Inflammatory macrophage treated with lipopolysaccharide for 1 hour (primary cell): ENCODE measurements at places on chromosomes 13 and 19.

GRCh38 chr19:7830272-7830771 lies 304 bp downstream of the EVI5L start:
- no peak for DNase-seq

DNA sequence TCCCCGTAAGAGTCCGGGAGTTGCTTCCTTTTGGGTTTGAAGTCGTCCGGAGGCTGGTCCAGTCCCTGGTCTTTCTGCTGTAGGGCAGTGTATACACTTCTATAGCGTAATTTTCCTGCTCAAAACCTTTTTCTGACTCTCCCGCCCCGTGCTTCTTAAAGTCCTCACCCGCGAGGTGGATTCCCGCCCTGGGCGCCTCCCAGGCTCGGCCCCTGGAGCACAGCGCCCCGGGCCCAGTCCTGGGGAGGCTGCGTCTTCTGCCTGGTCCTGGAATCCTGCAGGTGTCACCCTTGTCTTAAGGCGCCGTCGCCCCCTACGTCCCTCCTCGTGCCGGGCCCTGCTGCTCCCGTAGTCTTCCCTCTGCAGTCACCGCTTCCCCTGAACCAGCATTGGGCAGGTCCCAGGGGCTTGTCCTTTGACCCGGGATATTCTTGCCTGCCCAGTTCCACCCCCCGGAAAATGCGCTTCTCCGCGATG lies 34.4 kb upstream of the ZNF808 start:
- no peak for DNase-seq

GRCh38 chr13:112904436-112904960 lies 64.5 kb upstream of the MCF2L start:
- DNase-seq = no peak

- no peak for DNase-seq
Observed at GRCh38 chr19:3684817-3685410, 15.4 kb downstream of the PIP5K1C start.

- DNase-seq = peak; percentile 14
Observed at GRCh38 chr19:16627193-16627927, 644 bp downstream of the MED26 start.

DNA sequence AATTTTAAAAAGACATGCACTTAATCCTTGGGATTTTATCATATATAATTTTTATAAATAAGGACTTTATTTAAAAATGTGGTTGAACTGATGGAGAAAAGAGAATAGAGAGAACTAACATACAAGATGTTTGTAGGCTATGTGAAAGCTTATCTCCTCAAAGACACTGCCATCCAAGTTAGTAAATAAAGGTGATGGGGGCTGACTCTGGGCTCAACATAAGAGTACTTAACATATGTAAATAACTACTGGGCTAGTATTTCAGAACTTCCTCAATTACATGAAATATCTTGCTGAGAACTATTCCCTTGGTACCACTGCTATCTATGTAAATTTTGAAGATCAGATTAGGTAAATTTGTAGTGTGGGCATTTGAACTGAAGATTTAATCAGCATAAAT lies 1017.3 kb upstream of the PCDH20 start:
- DNase-seq = no peak

DNA sequence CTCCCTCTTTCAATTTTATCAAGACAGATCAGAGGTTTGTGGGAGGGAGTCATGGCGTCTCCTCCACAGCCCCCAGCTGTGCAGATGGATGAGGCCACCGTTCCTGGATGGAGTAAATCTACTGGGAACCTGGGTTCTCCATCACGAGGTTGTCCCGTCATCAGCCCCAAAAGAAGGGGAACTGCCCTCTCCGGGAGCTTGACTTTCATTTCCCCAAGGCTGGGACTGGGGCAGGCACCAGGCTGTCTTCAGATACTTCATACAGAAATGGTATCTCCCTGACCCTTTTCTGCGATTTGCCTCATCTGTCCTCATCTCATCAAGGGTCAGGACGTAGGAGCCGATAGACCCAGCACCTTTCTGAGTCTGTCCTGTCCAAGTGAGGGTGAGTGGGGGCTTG lies 9.8 kb downstream of the LILRB2 start:
- DNase-seq = peak; percentile 93

- no peak for DNase-seq
Observed at GRCh38 chr19:17866312-17866963, 5.3 kb upstream of the SLC5A5 start.

- DNase-seq = no peak
Observed at GRCh38 chr13:52926971-52927370, 78.5 kb upstream of the PCDH8 start.

DNA sequence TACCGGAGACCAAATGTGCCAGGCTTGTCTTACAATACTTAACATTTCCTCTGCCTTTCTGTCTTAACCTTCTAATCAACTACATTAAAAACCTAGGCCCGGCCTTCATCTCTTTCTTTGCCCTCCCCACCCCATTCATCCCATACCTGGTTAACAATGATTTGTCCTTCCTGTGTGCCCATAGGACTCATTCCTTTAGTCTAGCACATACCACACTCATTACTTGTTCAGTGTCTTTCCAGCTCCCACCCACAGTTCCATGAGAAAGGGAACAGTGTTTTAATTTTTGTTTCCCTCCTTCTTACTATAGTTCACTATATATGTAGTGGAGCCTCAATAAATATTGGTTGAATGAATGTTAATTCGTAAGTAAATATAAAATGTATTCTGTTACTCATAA lies 2.4 kb downstream of the CLN5 start:
- no peak for DNase-seq

GRCh38 chr13:112457485-112457884 lies 81.3 kb downstream of the SPACA7 start:
- no peak for DNase-seq

GRCh38 chr13:41655997-41656396 lies 198.6 kb downstream of the RGCC start:
- no peak for DNase-seq

GRCh38 chr19:46082728-46083050 lies 41.8 kb downstream of the IGFL3 start:
- DNase-seq = no peak

- peak; percentile 37 for DNase-seq
Observed at GRCh38 chr19:48490981-48491792, 20.4 kb downstream of the LMTK3 start.

DNA sequence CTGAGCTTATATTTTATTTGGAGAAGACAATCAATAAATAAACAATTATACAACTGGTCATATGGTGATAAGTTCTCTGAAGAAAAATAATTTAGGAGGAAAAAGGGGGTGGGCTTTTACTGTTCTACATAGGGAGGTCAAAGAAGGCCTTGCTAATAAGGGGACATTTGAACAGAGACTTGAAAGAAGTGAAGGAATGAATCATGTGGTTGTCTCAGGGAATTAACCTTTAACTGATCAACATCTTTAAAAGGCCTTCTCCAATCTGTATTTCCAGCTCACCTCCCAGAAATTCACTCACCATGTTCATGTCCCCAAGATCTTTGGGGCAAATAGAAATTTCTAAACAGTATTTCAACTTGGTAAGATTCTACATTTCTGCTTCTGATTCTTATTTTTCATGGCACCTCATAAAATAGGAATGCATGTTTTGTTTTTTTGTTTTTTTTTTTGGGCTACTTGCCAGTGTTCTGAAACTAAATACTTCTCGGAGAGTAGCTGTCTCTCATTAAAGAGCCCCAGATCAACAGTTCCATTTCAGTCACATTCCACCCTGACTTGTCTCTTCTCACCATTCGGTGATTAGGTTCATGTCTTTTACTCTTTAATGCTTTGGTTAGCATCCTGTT lies 19.2 kb upstream of the LPAR6 start:
- no peak for DNase-seq

- peak; percentile 83 for DNase-seq
Observed at GRCh38 chr19:46634045-46634655, 1.9 kb downstream of the GNG8 start.

DNA sequence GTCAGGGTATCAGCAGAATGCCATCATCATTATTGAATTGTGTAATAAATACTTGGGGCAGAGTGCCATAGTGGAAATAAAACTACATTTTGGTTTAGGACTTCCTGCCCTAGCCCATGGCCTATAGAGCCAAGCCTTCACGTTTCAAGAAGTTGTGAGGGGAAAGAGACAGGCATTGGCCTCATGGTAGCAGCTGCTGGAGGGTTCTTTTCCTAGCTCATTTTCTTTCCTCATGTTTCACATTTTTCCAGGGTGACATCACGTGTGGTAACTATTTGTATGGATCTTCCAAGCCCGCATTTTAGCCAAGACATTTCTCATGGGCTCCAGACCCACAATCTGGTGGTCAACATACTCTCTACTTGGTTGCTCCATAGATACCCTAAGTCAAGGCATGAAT lies 80.4 kb downstream of the LRCH1 start:
- DNase-seq = no peak

- DNase-seq = peak; percentile 67
Observed at GRCh38 chr13:53144826-53145225, 116.2 kb downstream of the OLFM4 start.

GRCh38 chr13:100392709-100393630 lies 195.6 kb downstream of the GGACT start:
- DNase-seq = peak; percentile 95

DNA sequence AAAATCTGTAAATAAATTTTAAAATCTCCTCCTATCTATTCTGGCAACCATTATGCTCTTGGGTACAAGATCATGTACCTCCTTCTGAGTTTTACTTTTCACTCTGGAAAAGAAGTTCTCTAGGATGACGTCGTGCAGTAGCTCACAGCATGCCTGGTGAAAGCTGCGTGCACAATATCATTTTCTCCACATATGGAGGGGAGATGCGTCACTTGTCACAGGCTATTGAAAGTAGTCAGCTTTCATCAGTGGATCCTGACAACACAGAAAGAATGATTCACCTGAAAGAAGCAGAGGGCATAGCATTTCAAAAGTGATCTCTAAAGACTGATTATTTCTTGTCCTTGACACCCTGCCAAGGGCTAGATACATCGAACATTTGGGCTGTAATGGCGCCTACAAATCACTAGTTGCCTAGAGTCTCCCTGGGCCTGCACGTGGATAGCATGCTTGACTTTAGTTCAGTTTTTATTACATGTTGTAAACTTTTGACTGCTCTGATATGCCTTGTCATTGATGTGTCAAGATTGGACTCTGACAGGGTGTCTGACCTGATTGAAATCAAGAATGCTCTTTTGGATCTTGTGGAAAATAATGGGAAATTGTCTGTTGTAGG lies 1365.6 kb downstream of the OLFM4 start:
- DNase-seq = no peak

GRCh38 chr19:14146789-14147216 lies 10.4 kb upstream of the ASF1B start:
- peak; percentile 68 for DNase-seq

DNA sequence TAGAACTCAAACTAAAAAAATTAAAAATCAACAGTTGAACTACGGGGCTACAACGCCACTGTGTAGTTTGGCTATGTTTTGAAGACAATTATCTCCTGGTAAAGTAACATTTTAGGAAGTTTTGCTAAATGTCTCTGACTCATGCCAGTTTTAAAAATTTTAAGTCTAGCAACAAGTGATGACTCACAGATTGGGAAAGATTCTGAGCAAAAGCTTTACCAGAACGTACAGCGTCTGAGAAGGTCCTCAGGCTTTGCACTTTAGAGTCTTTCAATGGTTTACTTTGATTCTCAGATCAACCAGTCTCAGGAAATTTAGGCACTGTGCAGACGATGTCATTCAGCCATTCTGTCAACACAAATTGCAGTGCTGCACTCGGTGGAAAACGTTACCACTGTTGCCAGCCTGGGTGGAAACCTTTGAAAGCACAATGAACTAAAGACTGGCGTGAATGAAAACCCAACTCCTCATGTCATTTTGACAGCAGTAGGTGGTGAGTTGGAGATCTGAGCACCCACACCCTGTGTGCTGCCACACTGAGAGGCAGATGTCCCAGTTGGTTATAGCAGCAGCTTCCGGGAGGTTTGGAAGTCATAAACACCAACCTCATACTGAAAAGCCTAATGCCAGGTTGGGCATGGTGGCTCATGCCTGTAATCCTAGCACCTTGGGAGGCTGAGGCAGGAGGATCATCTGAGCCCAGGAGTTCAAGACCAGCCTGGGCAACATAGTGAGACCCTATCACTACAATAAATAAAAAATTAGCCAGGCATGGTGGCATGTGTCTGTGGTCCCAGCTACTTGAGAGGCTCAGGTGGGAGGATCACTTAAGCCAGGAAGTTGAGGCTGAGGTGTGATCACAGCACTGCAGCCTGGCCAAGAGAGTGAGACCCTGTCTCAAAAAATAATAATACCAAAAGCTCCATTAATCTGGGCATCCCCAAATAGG lies 6.3 kb upstream of the WTIP start:
- peak; percentile 86 for DNase-seq

DNA sequence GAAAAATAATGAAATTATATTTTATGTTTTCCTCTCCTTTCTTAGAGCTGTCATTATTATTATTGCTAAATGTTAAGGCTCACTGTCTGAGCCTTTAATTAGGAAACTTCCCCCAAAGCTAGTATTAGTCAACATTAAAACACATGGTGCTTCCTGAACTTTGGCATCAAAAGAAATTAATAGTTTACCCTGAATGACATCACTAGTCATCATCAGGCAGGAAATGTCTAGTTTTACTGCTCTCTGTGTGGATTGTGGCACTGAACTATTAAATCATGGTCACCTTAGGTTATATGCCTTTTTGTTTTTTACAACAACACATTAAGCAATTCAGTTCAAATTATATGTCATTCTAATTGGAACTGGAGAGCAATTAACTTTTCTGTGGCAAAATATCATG lies 595.5 kb downstream of the SLITRK1 start:
- DNase-seq = no peak

DNA sequence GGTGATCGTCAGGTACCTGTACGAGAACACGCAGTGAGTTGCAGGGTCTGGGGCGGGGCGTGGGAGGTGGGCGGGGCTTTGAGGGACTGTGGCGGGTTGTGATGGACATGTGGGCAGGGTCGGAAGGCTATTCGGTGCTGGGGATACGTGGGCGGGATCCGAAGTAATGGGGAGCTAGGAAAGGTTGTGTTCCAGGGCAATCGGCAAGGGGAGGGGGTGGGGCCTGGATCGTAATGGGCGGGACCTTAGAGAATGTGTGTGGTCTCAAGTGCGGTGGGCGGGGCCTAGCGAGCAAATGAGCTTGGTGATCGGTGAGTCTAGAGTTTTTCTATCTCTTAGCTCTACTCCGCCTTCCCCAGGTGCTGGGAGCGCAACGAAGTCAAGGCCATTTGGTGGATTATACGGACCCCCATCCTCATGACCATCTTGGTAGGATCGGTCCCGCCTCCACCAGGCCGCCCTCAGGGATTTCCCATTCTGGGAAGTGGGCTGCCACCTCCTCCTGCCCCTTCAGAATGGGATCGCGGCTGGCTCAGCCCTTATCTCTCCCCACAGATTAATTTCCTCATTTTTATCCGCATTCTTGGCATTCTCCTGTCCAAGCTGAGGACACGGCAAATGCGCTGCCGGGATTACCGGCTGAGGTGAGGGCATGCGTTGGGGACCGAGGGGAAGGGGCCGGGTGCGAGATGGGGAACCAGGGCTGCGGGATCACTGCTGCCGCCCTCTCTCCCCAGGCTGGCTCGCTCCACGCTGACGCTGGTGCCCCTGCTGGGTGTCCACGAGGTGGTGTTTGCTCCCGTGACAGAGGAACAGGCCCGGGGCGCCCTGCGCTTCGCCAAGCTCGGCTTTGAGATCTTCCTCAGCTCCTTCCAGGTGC lies 9.6 kb downstream of the GIPR start:
- peak; percentile 31 for DNase-seq
